ENCODE measurements at places on chromosomes 4 and X.

GRCh38 chr4:70713453-70714078 is 8.2 kb upstream of the RUFY3 start:
- no peak for DNase-seq

DNA sequence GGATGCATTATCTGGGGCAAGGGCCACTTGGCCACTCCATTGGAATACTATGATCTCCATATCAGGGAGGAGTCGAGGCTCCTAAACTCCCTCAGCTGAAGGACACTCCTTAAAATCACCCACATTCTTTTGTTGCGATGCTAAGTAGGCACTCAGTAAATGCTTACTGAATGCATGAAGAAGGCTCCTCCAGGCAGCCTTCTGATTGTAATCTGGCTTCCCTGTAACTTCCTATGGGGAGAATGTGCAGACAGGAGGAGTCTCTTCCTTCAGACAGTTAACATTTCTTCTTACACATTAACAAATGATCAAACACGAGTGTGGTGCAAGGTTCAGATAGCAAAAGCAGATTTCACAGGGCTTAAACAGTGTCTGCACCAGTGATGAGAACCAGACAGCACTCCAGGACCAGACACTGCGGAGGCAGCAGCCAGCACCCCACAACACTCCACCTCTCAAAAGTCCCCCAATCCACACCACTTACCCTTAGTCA is 21.4 kb upstream of the USO1 start:
- DNase-seq, result no peak

GRCh38 chr4:97216046-97216445 is 927.2 kb downstream of the STPG2 start:
- no peak for DNase-seq

DNA sequence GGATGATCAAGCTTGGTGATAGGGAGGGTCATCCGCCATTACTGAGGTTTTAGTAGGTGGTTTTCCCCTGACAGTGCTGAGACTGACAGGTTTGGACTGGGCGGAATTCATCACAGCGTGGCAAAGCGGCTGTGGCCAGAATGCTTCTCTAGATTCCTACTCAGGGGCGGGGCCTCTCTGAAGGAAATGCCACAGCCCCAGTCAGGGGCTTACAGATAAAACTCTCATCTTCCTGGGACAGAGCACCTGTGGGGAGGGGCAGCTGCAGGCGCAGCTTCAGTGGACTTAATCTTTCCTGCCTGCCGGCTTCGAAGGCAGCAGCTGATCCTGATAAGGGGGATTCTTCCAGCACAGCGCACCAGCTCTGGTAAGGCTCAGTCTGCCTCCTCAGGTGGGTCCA is 316.7 kb downstream of the RPA4 start:
- DNase-seq, result no peak

DNA sequence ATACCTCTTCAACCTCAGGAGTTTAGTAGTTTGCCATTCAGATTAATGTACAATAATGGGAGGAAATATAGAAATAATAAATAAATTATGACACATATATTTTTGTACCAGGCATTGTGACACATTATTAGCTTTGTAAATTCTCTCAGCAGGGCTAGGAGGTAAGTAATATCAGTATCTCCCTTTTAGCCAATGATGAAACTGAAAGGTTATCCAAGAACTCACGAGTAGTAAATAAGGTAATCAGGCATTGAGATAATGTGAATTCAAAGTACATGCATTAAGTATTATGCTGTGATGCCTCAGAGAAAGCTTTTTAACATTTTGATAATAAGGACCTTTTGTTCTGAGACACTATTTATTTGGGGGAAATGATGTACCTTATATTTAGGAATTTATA is 5.3 kb upstream of the ARAP2 start:
- no peak for DNase-seq

DNA sequence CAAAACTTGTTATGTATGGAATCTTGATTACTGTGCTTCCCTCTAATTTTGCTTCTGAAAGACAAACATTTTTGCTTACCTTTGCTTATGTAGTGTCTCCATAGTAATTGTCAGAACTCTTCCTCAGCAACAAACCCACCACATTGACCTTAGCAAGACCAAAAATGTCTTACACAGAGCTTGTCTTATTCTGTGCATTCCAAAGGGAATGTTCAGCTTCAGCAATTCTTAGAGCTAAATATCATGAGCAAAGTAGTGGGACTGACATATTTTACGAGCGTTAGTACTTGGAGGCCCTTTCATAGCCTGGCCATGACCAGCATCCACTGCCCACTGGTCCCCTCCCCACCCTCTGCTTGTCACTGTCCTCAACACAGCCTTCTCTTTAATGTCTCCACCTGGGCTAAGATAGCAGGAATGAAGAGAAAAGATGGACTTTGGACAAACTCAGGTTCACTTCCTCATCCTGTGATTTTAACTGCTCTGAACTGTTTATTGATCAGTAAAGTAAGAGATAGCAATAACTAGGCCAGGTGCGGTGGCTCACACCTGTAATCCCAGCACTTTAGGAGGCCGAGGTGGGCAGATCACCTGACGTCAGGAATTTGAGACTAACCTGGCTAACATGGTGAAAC is 15.5 kb upstream of the SH3D19 start:
- no peak for DNase-seq

- DNase-seq, result no peak
Measured at GRCh38 chr4:13990596-13991589, 363.4 kb upstream of the BOD1L1 start.

DNA sequence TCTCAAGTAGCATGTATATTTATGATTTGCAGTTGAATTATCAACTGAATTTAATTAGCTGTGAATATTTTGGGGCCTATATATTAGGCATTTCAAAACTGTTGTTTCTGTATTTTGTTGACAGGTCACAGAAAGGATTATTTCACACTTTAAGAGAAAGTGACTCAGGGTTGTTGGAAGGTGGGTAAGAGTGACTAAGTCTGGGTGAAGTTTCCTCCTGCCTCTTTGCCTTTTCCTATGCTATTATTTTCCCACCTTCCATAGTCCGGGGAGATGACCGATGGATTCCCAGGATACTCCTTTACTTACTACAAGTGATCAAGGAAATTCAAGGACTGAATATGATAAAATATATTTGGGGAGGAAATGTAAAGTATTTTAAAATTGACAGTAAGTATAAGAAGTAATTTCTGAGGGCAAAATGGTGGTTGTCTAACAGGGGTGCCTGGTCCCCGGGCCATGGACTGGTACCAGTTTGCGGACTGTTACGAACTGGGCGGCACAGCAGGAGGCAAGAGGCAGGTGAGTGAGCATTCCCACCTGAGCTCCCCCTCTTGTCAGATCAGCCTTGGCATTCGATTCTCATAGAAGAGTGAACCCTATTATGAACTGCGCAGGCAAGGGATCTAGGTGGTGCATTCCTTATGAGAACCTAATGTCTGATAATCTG is 175.5 kb upstream of the GPRIN3 start:
- DNase-seq, result no peak

GRCh38 chr4:150145090-150145945 is 67.1 kb downstream of the DCLK2 start:
- DNase-seq, result no peak

- no peak for DNase-seq
Measured at GRCh38 chrX:69229436-69229835, 64.2 kb upstream of the PJA1 start.

- no peak for DNase-seq
Measured at GRCh38 chr4:169715826-169716225, 41.9 kb downstream of the HPF1 start.

GRCh38 chr4:88672987-88673386 is 24.6 kb downstream of the NAP1L5 start:
- peak; percentile 30 for DNase-seq

DNA sequence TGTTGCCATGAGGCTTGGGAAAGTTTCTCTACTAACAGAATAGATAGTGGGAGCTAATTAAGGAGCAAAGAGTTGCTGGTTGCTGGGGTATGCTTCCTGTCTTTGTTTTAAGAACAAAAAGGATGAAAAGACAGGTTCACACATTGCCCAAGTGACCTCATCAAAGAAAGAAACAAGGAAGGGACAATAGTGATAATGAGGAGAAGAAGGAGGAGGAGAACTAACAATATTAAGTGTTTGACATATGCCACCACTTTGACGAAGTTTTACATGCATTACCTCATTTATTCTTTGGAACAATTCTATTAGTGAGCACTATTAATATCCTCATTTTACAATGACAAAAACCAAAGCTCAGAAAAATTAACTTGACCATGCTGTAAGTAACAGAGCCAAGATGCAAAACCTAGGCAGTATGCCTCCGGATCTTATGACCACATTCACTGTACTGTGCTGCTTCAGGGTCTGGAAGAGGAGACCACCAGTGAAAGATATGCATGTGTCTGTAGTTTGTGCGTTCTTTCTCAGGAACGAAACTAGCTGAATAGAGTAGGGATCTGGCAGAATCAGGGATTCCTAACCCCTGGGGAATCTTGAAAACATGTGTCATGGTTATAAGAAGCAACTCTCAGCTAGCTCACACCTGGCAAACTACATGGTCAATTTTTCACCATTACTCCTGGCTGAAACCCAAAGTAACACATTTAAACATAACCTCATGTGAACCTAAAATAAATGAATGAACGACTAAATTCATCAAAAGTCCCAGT is 83.8 kb downstream of the MOSPD2 start:
- no peak for DNase-seq

- DNase-seq, result no peak
Measured at GRCh38 chr4:161287678-161288352, 876.0 kb downstream of the FSTL5 start.

GRCh38 chrX:17030092-17030491 is 83.6 kb downstream of the REPS2 start:
- DNase-seq, result no peak

DNA sequence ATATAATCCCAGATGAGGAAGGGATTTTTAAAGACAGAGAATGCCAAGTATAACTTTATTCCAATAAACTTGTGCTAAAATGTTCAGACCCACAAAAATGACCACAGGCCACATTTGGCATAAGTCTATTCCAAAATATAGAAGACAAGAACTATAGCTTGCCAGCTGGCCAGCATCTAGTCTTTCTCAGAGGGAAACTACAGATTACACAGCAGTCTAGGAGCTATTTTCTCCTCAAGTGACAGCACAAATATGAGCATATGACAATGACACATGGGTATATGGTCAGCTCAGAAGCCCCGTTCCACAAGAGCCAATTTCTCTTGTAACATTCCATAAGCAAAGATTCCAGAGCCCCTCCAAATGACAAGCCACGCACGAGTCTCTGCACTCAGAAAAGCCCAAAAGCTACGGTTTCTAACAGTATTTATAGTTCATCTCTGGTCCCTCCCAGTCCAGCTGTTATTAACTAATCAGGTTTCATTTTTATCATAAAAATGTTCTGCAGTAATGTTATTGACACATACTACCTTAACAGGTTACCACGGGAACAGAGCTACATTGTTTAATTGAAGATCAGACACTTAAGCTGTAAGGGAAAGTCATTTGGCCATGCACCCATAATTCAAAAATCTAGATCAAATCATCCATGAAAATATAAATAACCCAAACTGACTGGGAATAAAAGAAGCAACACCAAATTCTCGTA is 70.3 kb downstream of the RAB28 start:
- no peak for DNase-seq

DNA sequence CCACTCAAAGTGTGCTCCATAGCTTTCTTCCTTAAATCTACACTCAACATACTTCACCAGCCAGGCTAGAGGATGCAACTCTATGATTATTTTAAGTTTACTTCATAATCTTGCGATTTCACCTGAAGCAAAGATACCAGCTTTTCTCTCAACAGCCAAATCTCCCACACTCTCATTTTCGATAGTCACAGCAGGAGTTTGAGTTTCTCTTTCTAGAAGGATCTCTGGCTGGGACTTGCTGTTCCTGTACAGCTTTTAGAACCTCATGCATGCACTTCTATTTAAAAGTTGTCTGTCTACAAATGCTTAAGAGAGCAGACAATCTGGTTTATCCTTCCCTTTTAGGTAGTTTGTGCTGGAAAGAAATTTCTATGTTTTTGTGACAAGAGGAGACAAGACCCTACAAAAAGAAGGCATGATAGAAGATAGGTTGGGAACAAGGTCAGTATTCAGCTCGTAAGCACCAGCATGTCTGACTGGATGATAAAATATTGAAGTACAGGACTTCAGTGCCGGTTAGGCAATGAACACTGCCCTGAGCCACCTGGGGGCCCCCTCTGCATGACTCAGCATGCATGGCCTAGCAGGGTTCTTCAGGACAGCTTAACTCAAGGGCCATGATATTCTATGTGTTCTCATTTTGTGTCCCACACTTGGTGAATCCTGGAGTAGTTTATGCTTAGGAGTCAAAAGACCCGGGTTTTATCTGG is 65.6 kb downstream of the ATXN3L start:
- no peak for DNase-seq

GRCh38 chrX:44012484-44013096 is 39.4 kb upstream of the NDP start:
- no peak for DNase-seq

DNA sequence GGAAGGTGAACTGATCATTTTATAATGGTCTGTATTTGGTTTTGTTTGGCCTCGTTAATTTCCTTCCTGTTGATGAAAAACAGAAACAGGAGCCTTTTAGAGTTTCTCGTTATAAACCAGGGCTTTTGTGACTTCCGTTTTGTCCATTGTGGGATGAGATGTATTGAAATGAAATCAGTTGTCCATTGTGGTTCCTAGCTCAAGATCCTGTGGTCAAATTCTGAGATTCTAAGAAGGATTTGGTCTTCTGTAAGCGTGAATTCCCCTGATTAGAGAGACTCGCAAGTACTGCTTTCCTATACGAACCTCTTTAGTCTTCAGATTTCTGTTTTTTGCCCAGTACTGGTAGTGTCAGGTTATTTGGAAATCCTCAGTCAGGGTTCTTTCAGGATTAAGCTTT is 101.7 kb downstream of the RAPGEF2 start:
- DNase-seq, result no peak

- DNase-seq, result no peak
Measured at GRCh38 chr4:156773648-156774357, 197.8 kb downstream of the PDGFC start.

- DNase-seq, result no peak
Measured at GRCh38 chr4:94690851-94691254, 66.9 kb upstream of the BMPR1B start.

- no peak for DNase-seq
Measured at GRCh38 chr4:83866834-83867621, 331.1 kb downstream of the GPAT3 start.

DNA sequence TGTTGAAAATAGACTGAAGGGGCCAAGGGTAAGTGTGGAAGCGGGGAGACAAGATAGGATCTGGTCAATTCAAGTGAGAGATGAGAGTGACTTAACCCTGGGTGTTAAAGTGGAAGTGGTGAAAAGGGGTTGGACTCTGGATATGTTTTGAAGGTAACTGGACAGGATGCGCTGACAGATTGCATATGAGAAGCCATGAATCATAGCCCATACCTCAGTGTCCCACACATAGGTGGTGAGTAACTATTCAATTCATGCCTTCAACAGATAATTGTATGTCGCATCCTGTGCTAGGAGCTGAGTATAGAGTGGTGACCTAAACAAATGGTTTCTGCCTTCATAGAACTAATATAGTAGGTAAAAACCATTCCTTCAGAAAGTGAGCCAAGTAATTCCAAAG is 76.7 kb downstream of the KLHL34 start:
- DNase-seq, result no peak

GRCh38 chr4:119209077-119209476 is 3.4 kb upstream of the USP53 start:
- DNase-seq, result no peak

Data from right lung (tissue), 10 donors.